ENCODE measurements at places on chromosomes 5 and 9.

GRCh38 chr5:96660971-96661854 lies 963 bp upstream of the CAST start:
- peak; percentile 84 for DNase-seq

DNA sequence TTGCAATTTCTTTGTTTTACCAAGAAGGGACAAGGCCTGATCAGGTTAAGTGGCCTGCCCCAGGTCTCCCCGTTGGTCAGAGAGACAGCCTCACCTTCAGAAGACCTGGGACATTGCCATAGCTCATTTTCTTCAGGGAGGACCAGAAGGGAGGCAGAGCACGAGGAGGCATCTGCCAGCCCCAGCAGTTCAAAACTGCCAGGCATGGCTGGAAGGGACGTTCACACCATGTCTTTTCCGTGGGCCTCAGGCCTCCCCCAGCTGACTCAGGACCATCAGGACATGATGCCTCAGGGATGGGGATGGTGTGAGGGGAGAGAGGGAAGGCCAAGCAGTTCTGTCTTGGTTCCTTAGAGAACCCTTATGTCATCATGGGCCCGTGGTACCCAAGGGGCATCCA lies 16.5 kb downstream of the IGIP start:
- no peak for DNase-seq

GRCh38 chr5:136082390-136083193 lies 50.1 kb upstream of the SMAD5 start:
- DNase-seq = peak; percentile 86

GRCh38 chr5:2143646-2144353 lies 261.1 kb upstream of the IRX4 start:
- no peak for DNase-seq

GRCh38 chr5:34005681-34006080 lies 2.2 kb downstream of the AMACR start:
- DNase-seq = no peak

DNA sequence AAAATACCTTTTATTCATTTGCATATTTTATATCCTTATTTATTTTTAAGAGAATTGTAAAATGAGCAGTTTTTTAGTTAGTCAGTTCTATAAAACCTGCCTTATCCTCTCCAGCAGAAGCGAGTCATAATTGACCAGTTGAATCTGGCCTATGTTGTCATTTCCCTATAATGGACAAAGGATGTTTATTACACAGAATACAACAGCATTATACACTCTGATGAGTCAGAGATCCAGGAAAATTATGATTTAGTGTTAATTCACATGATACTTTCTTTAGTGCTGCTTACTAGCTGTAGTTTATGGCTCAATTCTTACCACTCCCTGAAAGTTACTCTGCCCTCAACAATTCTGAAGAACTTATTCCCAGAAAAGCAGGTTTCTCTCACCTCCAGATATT lies 26.8 kb upstream of the LURAP1L start:
- no peak for DNase-seq

DNA sequence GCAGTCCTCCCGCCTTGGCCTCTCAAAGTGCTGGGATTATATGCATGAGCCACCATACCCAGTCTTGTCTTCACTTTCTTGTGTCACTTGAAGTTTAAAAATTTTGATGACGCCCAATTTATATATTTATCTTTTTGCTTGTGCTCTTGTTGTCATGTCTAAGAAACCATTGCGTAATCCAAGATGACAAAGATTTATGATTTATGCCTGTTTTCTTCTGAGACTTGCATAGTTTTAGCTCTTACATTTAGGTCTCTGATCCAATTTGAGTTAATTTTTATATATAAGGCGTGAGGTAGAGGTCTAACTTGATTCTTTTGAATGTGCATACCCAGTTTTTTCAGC lies 18.6 kb downstream of the ANKHD1 start:
- DNase-seq = no peak

DNA sequence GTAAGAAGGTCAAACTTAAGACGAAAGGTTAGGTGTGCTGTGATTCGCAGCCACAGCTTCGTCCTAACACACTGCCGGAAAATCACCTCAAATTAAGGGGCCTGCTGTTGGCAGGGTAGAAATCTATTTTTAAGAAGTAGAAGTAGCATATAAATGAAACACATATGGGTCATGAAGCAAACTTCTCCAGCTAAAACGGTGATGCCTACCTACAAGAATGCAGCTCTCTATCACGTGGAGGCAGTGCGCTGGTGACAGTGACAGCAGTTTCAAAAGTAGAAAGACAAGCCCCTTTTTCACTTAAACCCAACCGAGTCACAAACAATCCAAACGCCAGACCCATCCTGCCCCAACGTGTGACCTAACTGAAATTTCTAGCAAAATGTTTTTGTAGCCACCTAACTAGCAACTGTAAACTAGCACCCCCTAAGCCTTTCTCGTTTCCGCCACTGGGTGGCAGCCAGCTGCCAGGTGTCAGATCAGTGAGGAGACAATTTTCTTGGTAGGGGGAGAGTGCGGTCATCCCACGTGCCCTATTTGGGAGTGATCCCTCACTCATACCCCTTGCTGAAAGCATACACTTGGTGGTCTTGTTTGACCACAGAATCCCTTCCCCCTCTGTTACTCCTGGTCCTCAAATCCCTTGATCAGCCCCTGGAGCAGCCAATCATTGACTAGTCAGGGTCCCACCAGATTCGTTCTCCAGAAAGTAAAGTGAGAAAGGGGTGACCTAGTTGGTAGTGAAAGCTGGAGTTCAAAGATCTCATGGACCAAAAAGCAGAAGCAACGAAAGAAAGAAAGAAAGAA lies 71.8 kb upstream of the MAMDC2 start:
- peak; percentile 82 for DNase-seq

DNA sequence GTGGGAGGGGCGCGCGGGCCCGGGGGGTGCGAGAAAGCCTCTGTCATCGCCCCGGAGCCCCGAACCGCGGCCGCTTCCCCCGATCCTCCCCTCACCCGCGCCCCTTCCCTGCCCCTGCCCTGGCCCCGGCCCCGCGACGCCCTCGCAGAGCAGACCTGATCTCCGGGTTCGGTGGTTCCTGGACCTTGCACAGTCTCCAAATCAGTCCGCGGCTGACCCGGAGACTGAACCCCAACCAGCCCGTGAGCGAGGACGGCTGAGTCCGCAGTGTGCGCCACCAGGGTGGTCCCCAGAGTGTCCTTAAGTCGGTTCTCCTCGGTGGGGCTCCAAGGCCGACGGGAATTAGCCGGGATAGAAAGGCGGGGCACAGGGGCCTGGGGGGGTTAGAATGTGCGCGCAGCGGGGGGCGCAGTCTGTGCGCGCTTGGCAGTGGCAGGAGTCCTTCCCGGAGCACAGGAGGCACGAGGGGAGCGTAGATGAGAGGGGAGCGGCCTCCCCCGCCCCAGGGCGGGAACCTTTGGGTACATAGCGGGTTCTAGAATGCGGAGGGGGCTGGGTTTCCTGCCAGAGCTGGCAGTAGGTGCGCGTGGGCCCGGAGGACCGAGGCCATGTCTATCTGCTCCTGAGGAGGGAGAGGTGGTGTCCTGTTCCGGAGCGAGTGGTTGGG lies 779 bp downstream of the PKN3 start:
- peak; percentile 80 for DNase-seq

DNA sequence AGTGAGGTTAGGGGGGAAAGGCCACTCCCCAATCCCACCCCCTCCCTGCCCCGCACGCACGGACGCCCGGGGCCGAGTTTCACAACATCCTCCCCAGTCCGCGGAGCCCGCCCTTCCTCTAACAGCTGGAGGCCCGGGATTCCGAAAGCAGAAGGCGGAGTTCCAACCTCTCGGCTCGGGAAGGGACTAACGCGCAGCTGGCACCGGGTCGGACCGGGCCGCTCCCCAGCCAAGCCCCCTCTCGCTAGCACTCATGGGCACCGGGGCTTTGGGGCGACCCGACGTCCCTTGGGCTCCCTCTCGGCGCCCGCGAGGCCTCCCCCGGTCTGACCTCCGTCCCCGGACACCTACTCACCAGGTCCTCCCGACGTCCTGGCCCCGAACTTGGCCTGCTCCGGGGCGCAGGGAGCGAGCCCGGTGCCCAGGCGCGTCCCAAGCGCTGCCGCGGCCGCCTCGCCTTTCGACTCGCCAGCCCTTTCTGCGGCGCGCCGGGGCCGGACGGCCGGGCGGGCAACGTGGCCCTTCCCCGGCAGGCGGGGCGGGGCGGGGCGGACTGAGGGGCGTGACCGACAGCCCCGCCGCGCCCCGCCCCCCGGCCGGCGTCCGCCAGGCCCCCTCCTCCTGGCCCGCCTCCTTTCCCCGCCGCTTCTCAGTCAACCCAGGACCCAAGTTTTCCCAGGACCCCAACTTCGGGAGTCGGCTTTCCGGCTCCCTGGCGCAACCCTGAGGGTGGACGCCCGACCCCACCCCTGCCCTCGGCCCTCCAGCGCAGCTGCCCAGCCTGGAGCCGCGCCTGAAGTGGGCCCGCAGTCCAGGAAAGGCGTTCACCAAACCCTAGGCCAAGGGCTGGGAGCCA lies at the start of gene MGAT1:
Gene MGAT1, minus strand, starts transcription at position 482 of the 856 bp plus-strand sequence. CDS start 9,835 bp downstream, outside the sequence.
- DNase-seq = peak; percentile 94

- peak; percentile 81 for DNase-seq
These were observed 4.4 kb upstream of the RAPGEF1 start for GRCh38 chr9:131744171-131744719.

- no peak for DNase-seq
These were observed 11.1 kb downstream of the SPRY4 start for GRCh38 chr5:142313682-142314081.

GRCh38 chr5:156149213-156149612 lies 177.8 kb upstream of the SGCD start:
- no peak for DNase-seq

GRCh38 chr9:27945386-27945785 lies 372.1 kb upstream of the C9orf72 start:
- no peak for DNase-seq

- peak; percentile 74 for DNase-seq
These were observed 6.4 kb upstream of the TOR4A start for GRCh38 chr9:137270929-137271695.

GRCh38 chr5:132787076-132787475 lies 10.0 kb upstream of the SEPTIN8 start:
- no peak for DNase-seq

GRCh38 chr5:66708368-66708767 lies 112.2 kb downstream of the MAST4 start:
- DNase-seq = no peak

- no peak for DNase-seq
These were observed 114.9 kb downstream of the TRIO start for GRCh38 chr5:14257995-14258403.

DNA sequence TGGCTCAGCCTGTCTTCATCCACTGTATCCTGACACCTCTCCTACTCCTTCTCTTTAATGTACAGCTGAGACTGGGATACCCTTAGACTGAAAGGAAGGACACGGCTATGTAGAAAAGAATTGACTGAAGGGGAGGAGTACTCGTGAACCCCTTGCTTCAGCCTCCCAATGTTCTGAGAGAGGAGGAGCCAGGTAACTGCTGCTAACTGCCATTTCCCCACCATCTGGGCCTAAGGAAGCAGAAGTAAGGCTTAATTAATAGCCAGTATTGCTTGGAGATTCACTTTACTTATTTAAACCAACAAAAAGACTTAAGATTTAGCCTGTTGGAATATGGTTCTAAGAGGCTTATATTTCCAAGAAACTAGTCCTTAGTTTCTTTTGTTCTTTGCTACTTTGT lies 18.8 kb upstream of the RGS3 start:
- no peak for DNase-seq

DNA sequence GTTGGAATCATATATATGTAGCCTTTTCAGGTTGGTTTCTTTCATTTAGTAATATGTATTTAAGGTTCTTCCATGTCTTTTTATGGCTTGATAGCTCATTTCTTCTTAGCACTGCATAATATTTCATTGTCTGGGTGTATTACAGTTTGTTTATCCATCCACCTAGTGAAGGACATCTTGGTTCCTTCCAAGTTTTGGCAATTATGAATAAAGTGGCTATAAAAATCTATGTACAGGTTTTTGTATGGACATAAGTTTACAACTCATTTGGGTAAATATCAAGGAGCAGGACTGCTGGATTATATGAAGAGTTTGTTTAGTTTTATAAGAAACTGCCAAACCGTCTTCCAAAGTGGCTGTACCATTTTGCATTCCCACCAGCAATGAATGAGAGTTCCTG lies 11.7 kb downstream of the PPP6C start:
- DNase-seq = no peak

DNA sequence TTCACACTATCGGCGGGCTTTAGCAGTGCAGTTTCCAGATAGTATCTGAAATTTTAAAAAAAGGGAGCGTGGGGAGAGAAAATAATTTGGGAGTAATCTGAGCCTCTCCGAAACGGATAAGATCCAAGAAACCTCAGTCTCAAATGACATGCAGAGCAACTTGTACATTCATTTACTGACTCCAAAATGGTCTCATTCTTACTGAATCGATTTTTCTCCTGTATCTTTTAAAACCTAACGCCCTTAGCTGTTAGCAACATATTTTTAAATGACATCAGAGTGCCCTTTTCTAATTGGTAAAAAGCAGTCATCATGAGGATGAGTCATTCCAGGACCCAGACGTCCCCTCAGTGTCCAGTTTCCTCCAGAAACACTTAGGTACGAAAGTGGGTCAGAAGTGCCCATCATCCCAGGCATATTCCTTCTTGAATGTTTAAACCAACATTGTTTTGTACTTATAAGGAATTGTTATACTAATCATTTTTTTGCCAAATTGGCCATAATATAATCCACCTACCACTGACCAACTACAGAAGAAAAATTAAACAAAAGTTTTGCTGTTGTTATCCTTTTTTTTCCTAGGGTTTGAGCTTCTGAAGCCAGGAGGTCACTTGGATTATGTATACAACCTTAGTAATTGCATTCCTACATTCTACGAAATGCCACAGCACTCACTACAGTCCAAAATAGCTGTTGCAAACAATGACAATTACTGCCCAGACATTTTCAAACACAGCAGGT lies 354.4 kb downstream of the ADAMTS6 start:
- DNase-seq = no peak

- no peak for DNase-seq
These were observed 158.2 kb upstream of the PPP2R2B start for GRCh38 chr5:147036691-147037245.

DNA sequence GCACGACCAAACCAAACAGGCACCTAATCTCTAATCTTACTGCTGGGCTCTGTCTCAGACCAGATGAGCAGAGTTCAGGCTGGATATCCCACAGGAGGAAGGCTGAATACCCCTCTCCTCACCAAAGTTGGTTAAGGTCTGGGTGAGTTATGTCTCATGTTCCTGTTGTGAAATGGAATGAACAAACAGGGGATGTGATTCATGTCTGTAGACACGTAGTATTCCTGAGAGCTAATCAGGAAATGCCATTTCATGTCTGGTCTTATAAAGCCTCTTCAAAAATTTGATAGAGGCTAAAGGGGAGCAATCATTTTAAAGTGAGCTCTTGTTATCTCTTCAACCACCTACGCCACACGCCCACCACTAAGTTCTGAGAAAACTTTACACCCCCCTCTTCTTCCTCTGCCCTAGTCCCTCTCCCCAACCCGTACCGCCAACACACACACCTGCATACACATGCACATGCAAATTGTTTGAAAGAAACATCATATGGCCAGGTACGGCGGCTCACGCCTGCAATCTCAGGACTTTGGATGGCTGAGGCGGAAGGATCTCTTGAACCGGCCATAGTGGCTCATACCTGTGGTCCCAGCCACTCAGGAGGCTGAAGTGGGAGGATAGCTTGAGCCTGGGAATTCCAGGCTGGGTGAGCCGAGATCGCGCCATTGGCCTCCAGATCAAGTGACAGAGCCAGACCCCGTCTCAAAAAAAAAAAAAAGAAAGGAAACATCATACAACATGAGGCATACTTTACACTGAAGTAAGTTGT lies 69.8 kb upstream of the RAI14 start:
- DNase-seq = no peak

Data from activated CD4-positive, alpha-beta T cell treated with anti-CD3 and anti-CD28 coated beads, Interleukin-2, amount 10 ng/mL, durations not matched to agents 24 days and 14 days (primary cell).